ENCODE measurements at places on chromosomes 4 and X.

- no peak for DNase-seq
These were observed 13.1 kb downstream of the RP2 start for GRCh38 chrX:46849933-46850332.

GRCh38 chr4:23483320-23483960, 406.4 kb downstream of the PPARGC1A start:
- DNase-seq, result no peak

DNA sequence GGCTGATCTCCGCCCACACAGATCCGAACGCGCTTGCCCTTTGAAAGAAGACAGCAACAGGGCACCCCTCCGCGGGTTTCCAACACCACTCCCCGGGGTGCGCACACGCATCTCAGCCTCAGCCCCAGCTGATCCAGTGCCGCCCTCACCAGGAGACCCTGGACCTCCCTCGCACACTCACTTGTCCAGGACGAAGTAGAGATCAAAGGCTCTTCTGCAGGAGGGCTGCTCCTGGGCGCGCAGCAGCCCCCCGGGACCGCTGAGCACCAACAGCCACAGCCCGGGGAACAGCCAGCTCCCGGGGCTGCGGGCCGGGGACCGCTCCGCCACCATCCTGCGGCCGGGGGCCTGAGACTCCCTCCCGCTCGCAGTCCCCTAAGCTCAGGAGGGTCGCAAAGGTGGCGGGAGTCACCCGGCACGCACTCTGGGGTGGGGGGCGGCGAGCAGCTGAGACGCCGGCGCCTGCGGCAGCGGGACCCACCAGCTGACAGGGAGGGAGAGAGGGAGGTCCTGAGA, 743 bp downstream of the ANTXR2 start:
- DNase-seq, result no peak

DNA sequence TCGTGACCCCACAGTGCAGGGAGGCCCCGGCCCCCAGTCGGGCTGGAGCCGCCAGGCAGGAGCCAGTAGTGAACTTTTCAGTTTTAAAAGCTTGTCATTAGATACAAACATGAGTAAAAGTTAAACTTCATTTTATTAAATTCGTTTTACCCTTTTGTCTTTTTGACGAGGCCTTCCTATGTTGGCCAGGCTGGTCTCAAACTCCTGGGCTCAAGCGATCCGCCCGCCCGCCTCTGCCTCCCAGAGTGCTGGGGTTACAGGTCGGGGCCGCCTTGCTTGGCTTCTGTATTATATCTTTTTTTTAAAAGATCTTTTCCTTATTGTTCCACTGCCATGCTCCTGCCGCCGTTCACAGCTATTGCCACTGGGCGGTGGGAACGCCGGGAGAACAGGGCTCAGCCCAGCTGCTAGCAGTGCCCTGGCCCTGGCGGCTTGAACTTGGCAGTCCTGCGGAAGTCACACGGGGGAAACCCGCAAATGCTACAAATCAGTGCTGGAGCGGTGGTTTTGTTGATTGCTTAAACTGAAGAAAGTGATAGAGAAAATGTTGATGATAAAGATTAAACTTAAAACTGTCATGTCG, 968 bp upstream of the NELFA start:
- peak; percentile 45 for DNase-seq

- DNase-seq, result no peak
These were observed 93.9 kb downstream of the MID1 start for GRCh38 chrX:10526451-10526850.

DNA sequence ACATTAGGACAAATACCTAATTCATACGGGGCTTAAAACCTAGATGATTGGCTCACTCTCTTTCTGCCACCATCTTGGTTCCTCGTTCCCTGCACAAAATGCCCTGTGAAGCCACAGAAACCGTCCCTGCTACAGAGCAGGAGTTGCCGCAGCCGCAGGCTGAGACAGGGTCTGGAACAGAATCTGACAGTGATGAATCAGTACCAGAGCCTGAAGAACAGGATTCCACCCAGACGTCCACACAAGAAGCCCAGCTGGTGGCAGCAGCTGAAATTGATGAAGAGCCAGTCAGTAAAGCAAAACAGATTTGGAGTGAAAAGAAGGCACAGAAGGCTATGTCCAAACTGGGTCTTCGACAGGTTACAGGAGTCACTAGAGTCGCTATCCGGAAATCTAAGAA, 34.3 kb downstream of the TRIM61 start:
- DNase-seq, result peak; percentile 64
